Amniotic stem cell (primary cell): ENCODE measurements at places on chromosomes 6 and 20.

- no peak for DNase-seq
Measured at GRCh38 chr6:95636552-95637431, 59.5 kb downstream of the MANEA start.

DNA sequence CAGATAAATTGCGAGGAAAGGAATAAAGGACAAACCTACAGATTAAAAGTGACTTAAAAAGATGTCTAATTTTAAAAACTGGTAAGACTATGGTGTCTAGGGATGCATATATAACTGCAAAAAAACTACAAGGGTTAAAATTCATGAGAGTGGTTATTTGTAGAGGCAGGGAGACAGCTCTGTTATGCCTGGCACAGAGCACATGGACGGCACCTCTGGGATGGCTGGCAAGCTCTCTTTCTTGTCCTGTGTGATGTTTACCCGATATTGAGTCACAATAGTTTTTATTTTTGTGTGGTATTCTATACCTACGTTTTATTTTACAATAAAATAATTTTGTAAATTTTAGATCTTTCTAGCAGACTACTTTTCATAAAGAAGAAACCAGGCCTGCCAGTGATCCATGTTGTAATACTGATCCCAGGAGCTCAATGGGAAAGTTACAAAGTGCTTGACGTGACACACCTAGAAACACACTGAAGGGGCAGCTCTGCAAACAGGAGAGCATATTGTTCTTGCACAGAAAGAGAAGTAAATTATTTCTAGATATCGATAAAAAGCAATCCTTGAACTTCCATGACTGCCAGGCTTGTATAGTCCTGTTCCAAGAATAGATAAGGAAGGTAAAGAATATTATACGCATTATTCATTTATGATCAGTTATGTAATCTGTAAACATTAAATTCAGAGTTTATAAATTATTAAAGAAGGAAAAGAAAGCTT is 290.0 kb downstream of the PTPRK start:
- no peak for DNase-seq

DNA sequence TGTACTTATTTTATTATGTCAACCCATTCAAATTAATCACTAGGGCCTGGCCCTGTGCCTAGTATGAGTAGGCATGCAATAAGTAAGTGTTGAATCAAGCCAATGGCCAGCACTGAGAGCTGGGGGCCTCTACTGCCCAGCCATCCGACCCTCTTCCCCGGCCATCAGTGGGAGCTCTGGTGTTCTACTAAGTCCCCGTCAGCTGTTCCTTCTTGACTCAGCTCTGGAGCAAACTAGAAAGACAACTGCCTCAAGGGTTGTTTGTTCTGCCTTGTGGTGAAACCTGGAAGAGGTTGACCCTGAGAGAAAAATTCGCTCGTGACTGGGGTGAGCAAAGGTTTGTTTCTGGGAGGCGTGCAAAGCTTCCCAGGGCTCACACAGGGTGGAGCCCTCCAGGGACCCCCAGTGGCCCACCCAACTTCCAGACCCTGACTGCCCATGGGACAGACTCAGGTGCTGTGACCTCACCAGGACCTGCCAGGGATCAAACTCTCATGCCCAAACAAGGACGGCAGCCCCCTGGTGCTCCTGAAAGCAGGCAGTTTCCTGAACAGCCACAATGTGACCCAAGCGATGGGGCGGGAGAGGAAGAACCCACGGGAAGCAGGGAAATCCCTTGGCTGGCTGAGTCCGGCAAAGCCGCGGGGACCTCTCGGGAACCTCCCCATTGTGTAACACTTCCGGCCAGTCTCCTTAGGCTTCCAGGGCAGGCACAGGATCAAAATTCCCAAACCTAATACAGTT is 50.4 kb downstream of the BANF2 start:
- DNase-seq = no peak

GRCh38 chr6:4125933-4126864 is 9.2 kb downstream of the ECI2 start:
- DNase-seq = peak; percentile 71

GRCh38 chr6:127463056-127463455 is 3.9 kb upstream of the KIAA0408 start:
- DNase-seq = no peak

DNA sequence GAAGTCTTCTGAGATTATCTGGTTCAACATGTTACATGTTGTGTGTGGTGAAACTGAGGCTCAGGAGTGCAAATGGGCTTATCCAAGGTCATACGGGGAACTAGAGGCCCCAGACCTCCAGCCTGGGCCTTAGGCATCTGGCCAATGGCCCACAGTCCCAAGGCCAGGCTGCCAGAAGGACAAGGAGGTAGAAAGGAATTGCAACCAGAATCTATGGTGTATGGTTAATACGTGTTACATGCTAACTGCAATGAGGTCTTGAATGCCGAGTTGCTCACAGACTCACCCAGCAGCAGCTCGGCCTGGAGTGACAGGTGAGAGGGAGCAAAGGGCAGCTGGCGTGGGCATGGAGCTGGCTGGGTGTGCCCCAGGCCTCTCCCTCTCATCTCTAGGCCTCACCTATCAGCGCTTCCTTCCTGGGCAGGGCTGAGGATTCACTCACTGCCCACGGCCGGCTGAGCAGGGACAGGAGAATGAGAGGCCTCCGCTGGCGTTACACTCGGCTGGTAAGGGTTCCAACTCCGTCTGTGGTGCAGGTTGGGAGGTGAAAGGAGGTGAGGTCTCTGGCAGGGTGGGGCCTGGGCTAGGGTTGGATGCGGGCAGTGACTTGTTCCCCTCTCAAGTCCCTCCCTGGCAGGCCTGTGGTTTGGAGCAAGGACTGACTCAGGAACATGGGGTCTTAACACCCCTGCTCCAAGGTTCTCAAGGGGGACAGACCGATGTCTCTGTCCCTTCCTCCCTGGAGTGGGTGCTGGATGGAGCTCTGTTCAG is at the start of gene TLDC2:
TLDC2 (plus strand) TSS at position 437 of the 771 bp plus-strand sequence; CDS start at position 474, 37 bp downstream.
- no peak for DNase-seq

DNA sequence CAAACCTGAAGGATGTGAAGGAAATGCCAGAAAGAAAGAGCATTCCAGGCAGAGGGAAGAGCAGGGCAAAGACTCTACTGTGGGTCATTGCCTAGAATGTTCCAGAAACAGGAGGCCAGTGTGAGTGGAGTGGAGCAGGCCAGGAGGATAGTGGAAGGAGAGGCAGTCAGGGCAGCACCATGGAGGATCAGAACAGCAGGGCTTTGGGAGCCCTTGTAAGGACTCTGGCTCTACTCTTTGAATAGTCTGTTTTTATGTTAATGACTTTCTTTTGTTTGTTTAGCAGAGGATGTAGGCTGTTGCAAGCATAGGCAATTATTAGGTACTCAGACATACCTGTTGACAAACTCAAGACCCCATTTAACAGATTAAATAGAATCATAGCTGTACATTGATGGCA is 23.6 kb upstream of the FBXL4 start:
- no peak for DNase-seq

DNA sequence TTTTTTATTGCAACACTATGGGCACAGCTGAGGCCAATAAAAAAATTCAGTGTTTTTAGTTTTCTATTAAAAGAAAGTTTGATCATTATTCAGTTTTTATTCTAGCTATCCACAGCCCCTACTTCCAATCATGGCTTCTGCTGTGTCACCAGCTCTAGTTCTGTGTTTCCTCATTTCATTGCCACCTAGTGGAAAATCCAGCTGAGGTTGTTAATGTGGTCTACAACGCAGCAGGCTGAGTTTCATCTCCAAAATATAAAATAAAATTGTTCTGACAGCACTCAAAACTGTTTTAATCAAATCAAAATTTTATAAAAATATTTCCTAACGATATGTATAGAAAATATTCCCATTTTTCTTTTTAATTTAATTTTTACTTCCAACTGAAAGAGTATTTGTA is 13.6 kb downstream of the COL9A1 start:
- no peak for DNase-seq

DNA sequence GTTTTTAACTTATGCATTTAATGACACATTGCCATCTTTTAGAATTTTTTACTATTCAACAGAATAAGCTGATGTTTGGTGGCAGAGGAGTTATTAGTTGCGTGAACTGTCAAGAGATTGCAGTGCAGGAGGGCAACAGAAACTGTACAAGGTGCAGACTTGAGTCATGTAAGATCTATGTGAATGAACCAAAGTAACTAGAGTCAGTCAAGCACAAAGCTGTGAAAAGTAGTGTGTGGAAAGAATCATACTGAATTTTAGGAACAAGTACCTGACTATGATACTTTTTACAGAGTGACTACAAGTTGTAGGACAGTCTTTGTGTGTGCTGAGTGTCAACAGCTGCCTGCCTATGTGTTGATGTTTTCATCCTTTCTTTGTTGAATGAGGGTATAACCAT is 2.7 kb upstream of the C6orf163 start:
- DNase-seq = no peak

GRCh38 chr6:137717074-137718073 is 149.7 kb upstream of the TNFAIP3 start:
- no peak for DNase-seq

- no peak for DNase-seq
Measured at GRCh38 chr6:33955566-33955965, 151.8 kb upstream of the MLN start.

- peak; percentile 77 for DNase-seq
Measured at GRCh38 chr20:57346477-57346876, 4.6 kb upstream of the RAE1 start.

- DNase-seq = no peak
Measured at GRCh38 chr6:32439602-32440214, at the start of gene HLA-DRA. HLA-DRA (plus strand) TSS chr6:32439887; CDS start chr6:32439951, 64 bp downstream.

GRCh38 chr20:90651-91050 is 3.2 kb downstream of the DEFB125 start:
- DNase-seq = no peak

GRCh38 chr6:5083813-5084359 is 1.3 kb upstream of the PPP1R3G start:
- no peak for DNase-seq

GRCh38 chr20:47524015-47524784 is 22.5 kb downstream of the NCOA3 start:
- DNase-seq = no peak

GRCh38 chr6:166752097-166752496 is 125.0 kb upstream of the RPS6KA2 start:
- no peak for DNase-seq

DNA sequence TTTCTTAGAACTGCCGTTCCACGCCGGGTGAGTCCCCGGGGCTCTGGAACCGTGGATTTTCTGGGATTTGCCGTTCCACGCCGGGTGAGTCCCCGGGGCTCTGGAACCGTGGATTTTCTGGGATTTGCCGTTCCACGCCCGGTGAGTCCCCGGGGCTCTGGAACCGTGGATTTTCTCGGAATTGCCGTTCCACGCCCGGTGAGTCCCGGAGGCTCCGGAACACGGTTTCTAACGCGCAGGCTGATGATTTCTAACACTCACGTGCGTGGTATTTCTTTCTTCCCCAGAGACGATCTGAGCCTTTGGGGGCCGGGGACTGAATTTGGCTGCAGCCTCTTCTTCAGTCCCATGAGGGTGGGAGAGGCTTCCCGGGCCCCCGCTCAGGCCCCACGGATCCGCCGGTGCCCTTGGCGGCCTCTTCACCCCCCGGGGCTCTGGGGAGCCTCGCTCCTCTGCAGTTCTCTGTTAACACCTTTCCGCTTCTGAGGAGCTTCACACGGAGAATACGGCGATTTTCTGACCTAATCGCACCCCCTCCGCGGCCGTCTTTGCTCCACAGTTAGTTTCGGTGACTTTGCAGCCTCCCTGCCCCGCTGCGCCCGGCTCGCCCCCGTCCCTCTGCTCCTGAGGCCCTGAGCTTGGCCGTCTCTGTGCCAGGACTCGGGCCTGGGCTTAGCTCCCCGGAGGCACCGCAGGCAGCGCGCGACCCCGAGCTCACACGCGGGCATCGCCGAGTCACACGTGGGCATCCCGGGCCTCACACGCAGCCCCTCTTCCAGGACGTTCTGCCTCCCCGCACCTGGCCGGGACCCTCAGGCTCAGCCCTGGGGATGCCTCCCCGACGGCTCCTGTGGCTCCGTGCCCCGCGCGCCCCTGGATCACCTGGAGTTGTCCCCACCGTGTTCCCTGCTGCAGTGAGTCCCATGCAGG is 7.2 kb upstream of the KIF25 start:
- no peak for DNase-seq

DNA sequence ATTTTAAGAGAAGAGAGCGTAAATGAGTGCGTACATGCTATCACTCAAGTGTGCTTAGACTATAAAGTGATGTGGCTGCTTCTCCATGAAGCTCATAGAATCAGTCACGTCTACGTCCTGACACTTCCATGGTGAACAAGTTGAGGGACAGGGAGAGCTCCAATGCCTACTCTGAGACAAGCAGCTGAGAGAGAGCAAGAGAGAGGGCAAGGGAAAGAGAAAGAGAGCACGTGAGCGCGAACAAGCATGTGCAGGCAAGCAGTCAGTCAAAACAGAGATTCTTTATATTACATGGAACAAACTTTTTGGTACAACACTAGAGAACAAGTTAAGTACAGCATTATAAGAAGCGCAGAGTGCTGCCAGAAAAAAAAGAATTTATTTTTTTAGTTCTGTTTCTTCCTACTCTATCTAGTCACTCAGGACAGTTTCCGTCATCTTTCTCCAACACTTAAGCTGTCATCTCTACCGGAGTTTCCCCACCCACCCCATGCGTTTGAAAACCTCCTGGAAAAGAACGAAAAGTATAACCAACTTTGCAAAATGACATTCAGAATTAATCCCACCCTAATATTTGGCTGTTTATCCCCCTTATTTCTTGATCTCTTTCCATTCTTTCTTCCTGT is 61.8 kb downstream of the EPB41L2 start:
- DNase-seq = no peak

DNA sequence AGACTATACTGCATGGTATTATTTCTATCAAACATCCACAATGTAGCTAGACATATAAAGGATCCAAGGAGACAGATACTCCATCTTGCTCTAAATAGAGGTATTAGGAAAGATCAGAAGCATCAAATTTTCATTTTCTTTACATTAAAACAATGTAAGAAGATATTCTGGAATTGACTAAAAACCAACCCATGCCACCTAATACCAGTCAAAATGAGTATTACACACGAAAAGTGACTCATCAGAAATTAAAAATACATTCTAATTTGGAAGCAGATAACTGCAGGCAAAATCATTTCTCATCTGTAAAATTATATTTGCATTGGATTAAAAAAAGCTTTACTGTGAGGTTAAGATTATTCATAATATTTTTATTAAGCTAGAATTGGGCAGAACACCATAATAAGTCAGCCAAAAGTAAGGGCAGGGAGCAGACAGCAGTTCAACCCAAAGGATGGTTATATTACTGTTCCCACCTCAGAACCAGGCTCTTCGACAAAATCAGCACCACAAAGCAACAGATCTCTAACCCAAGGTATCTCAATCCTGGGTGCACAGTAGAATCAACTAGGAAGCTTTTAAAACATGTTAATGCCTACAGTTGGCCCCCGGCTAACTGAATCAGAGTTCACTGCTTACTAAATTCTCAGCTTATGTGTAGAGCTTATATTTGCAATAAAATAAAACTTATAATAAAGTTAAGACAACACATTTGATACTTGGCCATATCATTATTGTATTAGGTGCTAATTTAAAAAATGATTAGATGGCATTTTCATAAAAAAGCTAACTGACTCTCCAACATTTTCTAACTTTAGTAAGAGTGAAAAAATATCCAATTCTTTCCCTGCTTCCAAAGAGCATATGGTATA is 35.2 kb downstream of the SAMD3 start:
- no peak for DNase-seq
